ENCODE measurements at places on chromosomes 12 and 14. TPM values are rescaled to one million over a fixed set of nuclear protein-coding genes. Genes with fewer than 3 reads are reported as not detected.

Gene VRTN
- not detected for polyA plus RNA-seq

Gene GPR132
- polyA plus RNA-seq: 0.28 TPM

Gene ATP5MC2
- polyA plus RNA-seq: 652 TPM

Gene PPP4R4
- 0.18 TPM for polyA plus RNA-seq

Gene AMN
- 15.9 TPM for polyA plus RNA-seq

Gene C12orf75
- polyA plus RNA-seq: 83.4 TPM

Gene DTD2
- polyA plus RNA-seq: 14.1 TPM
